ENCODE measurements at places on chromosomes 16 and 17.

- DNase-seq, result no peak
Measured at GRCh38 chr17:78986649-78987328, 7.1 kb upstream of the LGALS3BP start.

- no peak for DNase-seq
Measured at GRCh38 chr16:53156516-53156915, 101.7 kb downstream of the CHD9 start.

- no peak for DNase-seq
Measured at GRCh38 chr16:12318661-12319427, 342.3 kb downstream of the SNX29 start.

DNA sequence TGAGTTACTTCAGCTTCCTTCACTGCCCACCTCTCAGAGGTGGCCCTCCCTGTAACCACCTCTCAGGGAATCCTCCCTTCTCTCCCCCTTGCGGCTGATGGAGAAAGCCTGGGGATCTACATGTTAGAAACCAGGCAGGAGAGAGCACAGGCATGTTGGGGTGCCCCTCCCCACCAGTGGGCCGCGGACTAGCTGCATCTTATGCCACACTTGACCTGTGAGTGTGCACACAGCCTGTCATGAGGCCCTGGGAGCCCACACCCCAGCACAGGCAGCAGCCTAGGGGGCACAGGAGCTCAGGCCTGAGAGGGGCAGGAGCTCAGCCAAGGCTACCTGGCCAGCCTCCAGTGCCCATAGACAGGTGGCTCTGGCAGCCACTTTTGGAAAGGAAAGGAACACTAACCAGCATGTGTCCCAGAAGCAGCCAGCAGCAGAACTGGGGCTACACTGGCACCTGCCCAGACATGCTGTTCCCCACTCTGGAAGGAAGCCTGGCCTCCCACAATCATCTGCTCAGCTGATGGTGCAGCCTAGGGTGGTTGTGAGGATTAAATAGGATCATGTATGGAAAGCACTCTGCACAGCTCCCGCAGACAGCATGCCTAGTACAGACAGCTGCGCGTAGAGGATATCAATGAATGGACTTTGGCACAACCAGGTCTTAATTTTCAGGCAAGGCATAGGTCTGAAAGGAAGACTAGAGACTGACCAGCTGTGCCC lies 60.5 kb downstream of the TMEM132E start:
- DNase-seq, result no peak

GRCh38 chr17:602436-602835 lies 112.2 kb downstream of the VPS53 start:
- DNase-seq, result no peak

DNA sequence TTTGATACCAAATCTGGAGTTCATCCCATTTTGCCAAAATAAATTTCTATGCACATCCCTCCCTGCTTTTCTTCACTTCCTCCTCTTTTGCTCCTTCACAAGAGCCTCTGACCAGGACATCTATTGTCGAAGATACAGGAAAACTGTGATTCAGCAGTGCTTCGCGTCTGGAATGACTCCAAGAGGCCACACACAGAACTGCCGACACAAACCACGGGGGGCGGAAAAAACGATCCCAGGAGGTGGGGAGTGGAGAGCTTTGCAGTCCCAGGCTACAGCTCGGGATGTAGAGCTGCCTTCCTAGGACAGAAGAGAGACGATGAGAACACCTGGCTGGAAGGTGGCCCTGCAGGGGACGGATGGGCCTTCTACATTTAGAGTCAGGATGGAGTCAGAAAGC lies 102.8 kb downstream of the XYLT1 start:
- no peak for DNase-seq

DNA sequence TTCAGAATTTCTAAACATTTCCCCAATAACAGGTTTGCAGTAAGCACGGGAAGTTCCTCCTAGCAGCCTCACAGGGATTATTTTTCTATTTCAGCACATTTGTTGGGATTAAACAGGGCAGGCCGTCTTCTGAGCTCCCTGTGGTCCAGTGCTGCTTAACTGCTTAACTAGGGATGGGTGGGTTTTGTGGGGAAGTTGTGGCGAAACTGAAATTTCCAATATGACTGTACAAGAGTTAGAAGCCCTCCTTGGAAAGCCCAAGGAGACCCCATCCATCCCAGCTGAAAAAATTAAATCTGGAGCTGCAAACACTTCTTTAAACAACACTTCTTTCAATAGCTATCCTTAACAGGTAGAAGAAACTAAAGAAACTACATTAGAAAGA lies 22.2 kb downstream of the FAM117A start:
- no peak for DNase-seq

DNA sequence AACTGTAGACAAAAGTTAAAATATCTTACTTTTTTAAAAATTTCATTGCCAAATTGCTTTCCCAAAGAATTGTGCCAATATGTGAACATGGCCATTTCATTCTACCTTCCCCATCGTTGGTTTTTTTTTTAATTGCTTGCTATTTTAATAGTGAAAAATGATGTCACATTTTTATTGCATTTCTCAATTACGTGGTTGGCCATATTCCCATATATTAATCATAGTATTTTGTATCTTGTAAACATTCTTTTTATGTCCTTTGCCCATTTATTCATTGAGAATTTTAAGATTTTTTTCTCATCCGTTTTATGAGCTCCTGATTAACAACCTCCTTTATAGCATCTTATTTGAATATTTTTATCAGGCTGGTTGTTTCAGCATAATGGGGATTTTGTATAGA lies 7.2 kb downstream of the OMG start:
- no peak for DNase-seq
